ENCODE measurements at places on chromosomes 6 and 20. TPM values are rescaled to one million over a fixed set of nuclear protein-coding genes. Genes with fewer than 3 reads are reported as not detected.

The FUT9 gene
- total RNA-seq = not detected

The GHRH gene
- total RNA-seq = not detected

The SYNCRIP gene
- 88.3 TPM for total RNA-seq

DNA sequence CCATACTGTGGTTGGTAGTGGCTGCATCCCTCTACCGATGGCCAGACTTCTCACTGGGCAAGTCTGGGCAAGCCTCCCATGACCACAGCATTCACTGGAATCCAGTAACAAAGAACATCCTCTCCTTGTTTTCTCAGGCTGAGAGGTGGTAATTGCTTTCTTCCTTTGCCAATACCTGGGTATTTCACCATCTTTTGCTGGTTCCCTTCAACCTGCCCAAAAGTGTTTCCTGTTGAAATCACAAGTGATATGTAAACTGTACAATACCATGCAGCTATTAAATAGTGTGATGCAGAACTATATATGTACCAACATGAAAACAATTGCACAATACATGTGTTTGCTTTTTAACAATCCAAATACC, at the start of gene PTCHD4:
Gene PTCHD4 (minus strand): TSS at position 55 of the 364 bp plus-strand sequence. CDS start 42,240 bp downstream, outside the sequence.
- DNase-seq = no peak

DNA sequence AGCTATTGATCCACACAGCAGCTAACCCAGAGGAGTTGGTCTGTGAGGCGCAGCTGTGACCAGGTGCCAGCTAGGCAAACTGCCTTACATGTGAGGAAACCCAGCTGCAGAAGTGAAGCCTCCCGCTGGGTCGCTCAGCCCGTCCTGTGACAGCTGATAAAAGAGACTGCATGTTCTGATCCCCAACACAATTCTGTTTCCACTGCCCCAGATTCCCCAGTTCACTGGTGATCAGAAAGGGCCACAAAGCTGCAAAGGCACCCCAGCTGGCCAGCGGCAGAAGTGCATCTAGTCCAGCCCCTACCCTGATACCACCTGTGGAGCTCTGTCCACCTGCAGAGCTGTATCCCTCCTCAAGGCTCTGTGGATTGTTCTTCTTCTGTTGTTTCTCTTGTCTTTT, 64.5 kb downstream of the CTNNBL1 start:
- no peak for DNase-seq

DNA sequence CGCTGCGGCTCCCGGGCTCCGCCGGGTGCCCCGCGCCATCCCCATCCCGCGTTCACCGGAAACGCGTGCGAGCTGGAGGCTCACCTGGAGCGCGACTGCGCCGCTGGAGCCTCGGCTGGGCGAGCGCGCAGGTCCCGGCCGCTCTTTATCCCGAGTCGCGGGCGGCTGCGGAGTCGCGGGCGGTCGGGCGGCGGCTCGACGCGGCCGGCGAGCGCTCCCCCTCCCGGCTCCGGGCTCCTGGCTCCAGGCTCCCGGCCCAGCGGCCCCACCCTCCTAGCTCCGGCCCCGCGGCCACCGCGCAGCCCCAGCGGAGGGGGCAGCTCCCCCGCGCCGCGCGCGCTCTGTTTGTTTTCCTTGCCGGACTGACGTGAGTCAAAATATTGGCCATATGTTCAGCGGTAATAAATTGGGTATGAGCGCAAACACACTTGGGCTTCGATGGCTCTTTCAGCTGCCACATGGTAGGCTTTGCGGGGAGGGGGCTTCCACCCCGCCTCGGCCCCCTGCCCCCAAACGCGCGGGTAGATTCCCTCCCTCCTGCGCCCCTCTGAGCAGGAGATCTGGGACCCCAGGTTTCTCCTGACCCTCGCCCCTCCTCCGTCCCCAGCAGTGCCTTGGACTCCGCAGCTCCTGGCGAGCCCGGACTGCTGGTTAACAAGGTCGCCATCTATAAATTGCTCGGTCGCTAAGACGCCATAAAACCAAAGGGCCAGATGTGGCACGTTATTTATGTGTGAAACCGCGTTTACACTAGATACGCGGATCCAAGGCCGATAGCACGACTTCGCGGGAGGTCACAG, 8.8 kb upstream of the NKX2-2 start:
- DNase-seq = no peak

DNA sequence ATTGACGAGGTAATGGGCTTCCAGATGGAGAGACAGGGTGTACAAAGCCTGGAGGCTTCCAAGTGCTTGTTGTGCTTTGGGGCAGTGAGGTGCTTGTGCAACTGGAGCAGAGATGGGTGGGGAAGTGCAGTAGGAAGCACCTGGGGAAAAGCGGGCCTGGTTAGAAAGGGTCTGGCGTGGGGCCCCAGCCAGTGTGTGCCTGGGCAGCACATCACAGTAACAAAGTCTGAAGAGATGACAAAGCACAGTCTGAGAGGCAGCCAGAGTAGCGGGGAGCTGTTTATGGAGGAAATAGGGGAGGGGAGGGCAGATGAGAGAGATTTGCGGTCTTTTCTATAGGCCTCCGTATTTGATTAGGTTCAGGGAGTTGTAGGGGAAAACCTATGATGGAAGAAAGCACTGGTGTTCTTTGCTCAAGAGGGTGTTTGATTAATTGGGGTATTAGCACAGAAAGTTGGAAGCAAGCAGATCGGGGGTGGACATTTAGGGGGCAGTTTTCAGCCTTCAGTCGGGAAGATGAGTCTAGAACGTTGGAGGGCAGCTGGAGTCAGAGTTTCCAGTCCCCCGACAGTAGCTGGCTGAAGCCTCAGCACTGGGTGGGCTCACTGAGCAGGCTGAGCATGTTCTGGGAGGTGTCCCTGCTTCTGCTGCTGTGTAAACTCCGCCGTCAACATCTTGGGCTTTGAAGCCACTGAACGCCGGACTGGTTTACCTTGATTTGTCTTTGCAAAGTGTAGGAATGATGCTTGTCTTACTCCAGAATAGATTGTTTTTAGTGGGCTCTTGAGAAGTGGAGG, 15.5 kb upstream of the MROH8 start:
- DNase-seq = no peak

- DNase-seq = no peak
Observed at GRCh38 chr6:44805238-44805846, 417.8 kb downstream of the CDC5L start.

GRCh38 chr6:169044381-169045230, 209.0 kb downstream of the THBS2 start:
- DNase-seq = peak; percentile 51

DNA sequence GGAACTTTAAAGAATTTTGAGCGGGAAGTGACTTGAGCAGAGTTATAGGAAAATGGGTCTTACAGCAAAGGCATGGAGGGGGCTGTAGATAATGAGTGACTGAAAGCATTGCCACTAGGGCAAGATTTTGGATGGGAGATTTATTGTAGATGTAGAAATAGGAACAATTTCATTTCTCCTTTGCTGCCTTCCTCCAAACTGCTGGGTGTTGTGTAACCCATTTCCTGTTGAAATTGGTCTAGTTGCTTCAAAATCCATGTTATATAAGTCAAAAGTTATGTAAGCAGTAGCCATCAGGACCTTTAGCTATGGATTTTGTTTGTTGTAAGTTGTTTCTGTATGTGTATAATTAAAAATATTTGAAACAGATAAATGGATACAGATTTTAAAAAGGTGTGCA, 11.1 kb downstream of the YWHAB start:
- no peak for DNase-seq

- DNase-seq = no peak
Observed at GRCh38 chr6:118546880-118547218, 1.2 kb upstream of the PLN start.

All from upper lobe of right lung (tissue), 1 donor.